ENCODE measurements at places on chromosomes 1 and 21. TPM values are rescaled to one million over a fixed set of nuclear protein-coding genes. Genes with fewer than 3 reads are reported as not detected.

GJA5 gene
- 44.5 TPM for total RNA-seq

DNA sequence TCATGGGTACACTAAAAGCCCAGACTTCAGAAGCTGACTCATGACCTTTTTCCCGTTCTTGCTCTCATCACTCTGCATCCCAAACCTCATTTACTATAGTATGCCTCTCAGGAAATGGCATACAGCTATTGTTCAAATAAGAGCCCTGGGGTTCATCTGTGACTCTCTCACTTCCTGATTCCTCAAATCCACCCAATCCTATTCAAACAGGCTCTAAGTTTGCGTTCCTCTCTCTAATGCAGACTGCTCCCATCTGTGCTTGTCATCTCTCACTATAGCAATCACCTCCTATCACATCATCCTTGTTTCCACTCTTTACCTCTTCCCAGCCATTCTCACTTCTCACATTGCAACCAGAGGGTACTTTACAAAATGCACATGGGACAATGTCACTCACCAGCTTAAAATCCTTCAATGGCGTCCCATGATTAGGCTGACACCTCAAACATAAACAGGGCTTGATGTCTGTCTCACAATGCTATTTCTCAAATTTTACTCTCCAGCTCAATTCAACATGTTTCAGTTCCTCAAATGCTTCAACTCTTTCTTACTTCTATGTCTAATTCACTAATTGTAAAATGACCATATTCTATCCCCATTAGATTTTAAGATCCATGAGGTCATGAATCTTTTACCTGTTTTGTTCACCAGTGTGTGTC lies 408.4 kb downstream of the NTNG1 start:
- DNase-seq: no peak

PPFIA4 gene
- 1.3 TPM for total RNA-seq

- no peak for DNase-seq
These were observed 264.8 kb upstream of the DUSP10 start for GRCh38 chr1:222006715-222007114.

IKBKE gene
- total RNA-seq: 12.5 TPM

GRCh38 chr1:57711326-57711725 lies 287.5 kb upstream of the DAB1 start:
- DNase-seq: no peak

DNA sequence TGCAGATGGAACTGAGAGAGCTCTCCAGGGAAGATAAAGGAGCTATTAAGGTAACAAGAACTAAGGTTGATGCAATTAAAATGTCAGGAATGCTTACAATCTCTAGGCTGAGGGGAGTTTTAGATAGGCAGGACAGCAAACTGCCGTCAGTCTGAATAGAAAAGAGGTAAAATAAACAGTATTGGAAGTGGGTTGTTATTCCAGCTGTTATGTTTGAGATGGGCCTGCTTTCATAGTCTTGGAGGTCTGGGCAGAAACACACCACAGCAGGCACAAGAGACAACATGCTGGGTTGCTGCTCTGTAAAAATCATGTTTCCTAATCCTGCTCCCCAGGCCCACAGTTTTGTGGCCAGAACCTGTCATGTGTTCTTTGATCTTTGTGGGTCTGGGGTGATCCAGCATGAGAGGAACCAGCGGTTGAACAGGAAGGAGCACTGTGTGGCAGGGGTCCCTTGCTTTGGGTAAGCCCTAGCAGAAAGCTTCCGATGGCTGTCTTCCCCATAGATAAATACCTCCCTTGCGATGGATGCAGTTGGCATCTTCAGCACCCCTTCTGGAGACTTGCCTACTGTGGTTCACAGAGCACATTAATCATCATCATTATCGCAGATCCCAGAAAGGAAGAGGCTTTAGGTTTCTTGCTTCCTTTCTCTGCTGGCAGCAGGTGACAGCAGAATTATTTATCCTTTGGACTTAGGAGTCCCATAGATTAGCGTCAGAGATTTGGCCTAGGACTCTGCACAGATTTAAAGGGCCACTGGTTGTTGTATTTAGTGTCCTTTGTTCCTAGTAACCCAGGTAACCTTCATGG lies 97.1 kb downstream of the AK5 start:
- DNase-seq: no peak

GRCh38 chr1:116743535-116743934 lies 10.7 kb upstream of the CD2 start:
- DNase-seq: no peak

WNT4 gene
- 3.8 TPM for total RNA-seq

FHAD1 gene
- 14.3 TPM for total RNA-seq

SPRR2B gene
- total RNA-seq: not detected

DNA sequence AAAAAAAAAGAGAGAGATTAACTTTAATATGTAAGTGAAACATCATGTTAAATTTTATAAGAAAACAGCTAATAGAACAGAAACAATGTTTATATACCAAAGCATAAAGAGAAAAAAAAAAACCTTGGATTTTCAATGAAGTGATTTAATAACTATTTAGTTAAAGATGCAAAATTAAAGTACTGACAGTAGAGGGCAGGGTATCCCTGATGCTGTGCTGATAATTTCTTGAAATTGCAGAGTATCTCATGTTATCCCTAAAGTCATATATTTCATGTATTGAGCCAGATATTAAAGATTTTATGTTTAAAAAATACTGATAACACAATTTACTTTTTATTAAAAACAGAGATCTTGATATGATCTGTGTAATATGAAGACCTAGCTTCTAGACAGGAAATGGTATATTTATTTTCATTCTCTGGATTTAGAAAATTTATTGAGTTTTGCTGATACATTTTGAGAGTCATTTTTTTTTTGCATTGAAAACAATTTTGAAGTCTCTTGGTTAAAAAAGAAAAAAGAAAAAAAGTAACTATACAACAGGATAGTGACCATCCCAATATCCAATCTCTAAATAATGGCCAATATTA lies 273.2 kb downstream of the USP25 start:
- no peak for DNase-seq

All from lower lobe of right lung (tissue), 2 donors.